ENCODE measurements at places on chromosomes 12 and 14. TPM values are rescaled to one million over a fixed set of nuclear protein-coding genes. Genes with fewer than 3 reads are reported as not detected.

CLEC9A gene
- not detected for total RNA-seq

RFLNA gene
- total RNA-seq, result 0.34 TPM

POTEM gene
- total RNA-seq, result not detected

KLRC1 gene
- total RNA-seq, result not detected

NRIP2 gene
- total RNA-seq, result not detected

GXYLT1 gene
- 20.2 TPM for total RNA-seq

RTN1 gene
- total RNA-seq, result not detected

ESPL1 gene
- total RNA-seq, result 1.1 TPM

IGF1 gene
- total RNA-seq, result not detected

VDR gene
- 6.8 TPM for total RNA-seq

KERA gene
- not detected for total RNA-seq

CTSG gene
- total RNA-seq, result not detected

SELPLG gene
- total RNA-seq, result under 0.01 TPM

WNT1 gene
- total RNA-seq, result not detected

LMO3 gene
- total RNA-seq, result 0.34 TPM

SYT10 gene
- total RNA-seq, result not detected

CD4 gene
- 0.21 TPM for total RNA-seq

AICDA gene
- total RNA-seq, result not detected

OR6C6 gene
- total RNA-seq, result not detected

TCL1B gene
- total RNA-seq, result not detected

ADAM21 gene
- total RNA-seq, result 0.14 TPM

DNAI7 gene
- total RNA-seq, result under 0.01 TPM

CPNE6 gene
- total RNA-seq, result not detected

NFE2 gene
- not detected for total RNA-seq

ASCL1 gene
- total RNA-seq, result not detected

TAS2R46 gene
- total RNA-seq, result 0.34 TPM

MYO1H gene
- under 0.01 TPM for total RNA-seq

OLR1 gene
- total RNA-seq, result under 0.01 TPM

ANKLE2 gene
- 48.5 TPM for total RNA-seq

TAS2R20 gene
- 0.34 TPM for total RNA-seq

SVOP gene
- total RNA-seq, result not detected

TAS2R8 gene
- total RNA-seq, result not detected

GLIPR1L1 gene
- total RNA-seq, result not detected
